ENCODE measurements at places on chromosomes 12 and 14.

- DNase-seq = peak; percentile 61
Observed at GRCh38 chr14:89702073-89702875, 252.3 kb downstream of the EFCAB11 start.

DNA sequence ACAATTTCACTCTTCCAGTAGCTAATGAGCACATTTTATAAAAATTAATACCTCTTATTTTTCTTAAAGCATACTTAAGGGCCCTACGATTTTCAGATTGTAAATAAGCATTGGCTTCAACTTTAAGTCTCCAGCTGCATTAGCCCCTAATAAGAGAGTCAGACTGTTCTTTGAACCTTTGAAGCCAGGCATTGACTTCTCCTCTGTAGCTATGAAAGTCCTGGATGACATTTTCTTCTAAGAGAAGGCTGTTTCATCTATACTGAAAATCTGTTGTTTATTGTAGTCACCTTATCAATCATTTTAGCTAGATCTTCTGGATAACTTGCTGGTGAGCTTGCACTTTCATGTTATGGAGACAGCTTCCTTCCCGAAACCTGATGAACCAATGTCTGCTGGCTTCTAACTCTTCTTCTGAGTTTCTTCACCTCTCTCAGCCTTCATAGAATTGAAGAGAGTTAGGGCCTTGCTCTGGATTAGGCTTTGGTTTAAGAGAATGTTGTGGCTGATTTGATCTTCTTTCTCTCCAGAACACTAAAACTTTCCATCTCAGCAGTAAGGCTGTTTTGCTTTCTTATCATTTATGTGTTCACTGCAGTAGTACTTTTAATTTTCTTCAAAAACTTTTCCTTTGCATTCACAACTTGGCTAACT lies 377.1 kb upstream of the RGS6 start:
- no peak for DNase-seq

- no peak for DNase-seq
Observed at GRCh38 chr12:124694846-124695497, 127.6 kb upstream of the NCOR2 start.

DNA sequence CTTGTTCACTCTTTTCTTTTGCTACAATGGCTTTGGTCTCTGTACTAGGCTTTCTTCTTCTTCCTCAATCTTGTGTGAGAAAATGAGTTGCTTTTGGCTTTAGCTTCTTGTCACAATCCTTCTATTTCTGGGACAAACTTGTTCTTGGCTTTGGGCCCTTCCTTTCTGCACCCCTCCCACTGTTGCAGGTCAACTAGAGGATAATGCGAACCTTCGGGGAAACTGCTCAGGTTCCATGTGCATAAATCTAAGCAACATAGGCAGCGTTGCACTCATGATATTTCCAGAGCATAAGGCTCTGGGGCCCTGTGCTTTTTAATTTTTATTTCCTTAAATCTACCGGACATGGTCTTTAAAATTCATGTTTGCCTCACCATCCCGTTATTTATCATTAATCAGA lies 89.8 kb upstream of the LRIG3 start:
- DNase-seq = no peak

DNA sequence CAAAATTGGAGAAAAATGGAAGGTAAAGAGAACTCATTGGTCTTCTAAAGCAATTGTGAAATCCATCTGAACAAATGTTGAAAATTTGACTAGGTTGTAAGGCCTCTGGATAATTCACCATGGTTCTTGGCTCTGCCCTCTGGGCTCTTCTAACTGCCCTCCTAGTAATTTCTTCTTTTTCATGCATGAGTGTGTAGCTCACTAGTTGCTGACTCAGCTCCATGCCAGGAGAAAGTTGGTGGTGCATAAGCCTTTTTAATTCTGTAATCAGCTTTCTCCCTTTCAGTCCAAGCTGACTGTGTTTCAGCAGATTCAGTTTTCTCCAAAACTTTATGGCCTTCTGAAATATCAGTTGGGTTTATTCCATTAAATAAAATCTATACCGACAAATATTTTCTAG lies 877.8 kb upstream of the ATXN7L3B start:
- no peak for DNase-seq

- DNase-seq = no peak
Observed at GRCh38 chr14:37131205-37131604, 41.2 kb downstream of the SLC25A21 start.

GRCh38 chr12:105064564-105065178 lies 19.6 kb downstream of the ALDH1L2 start:
- no peak for DNase-seq

All from activated T-cell treated with anti-CD3 and anti-CD28 coated beads, Interleukin-2, amount 50 U/mL, for 24 hours (primary cell).